ENCODE measurements at places on chromosomes 6 and 20.

GRCh38 chr6:372336-372911 is 19.1 kb upstream of the IRF4 start:
- DNase-seq, result peak; percentile 27

DNA sequence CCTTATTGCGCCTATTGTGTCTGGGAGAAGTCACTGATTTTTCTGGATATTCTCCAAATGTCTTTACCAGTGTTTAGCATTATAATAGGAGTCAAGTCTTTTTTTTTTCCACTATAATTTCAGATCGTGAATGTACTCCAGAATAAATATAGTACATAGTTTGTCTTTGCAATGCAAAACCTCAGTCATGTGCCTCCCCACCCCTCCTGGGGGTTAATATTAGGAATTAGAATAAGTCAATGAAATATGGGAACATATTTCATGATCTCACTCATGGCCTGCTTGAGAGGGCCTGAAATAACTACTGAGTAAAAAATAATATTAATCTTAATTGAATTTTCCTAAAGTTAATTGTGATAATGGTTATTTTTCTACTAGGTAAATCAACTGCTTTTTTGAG is 79.0 kb upstream of the TMEM170B start:
- no peak for DNase-seq

- no peak for DNase-seq
These were observed 406.1 kb downstream of the MAFB start for GRCh38 chr20:40282941-40283340.

GRCh38 chr6:22899426-22899825 is 330.1 kb downstream of the HDGFL1 start:
- no peak for DNase-seq

GRCh38 chr6:109242925-109243324 is 139.3 kb downstream of the CD164 start:
- DNase-seq, result no peak
